ENCODE measurements at places on chromosomes 12 and 14.
A peak's percentile ranks its signal among the peaks of the same experiment; 100 is the strongest.

DNA sequence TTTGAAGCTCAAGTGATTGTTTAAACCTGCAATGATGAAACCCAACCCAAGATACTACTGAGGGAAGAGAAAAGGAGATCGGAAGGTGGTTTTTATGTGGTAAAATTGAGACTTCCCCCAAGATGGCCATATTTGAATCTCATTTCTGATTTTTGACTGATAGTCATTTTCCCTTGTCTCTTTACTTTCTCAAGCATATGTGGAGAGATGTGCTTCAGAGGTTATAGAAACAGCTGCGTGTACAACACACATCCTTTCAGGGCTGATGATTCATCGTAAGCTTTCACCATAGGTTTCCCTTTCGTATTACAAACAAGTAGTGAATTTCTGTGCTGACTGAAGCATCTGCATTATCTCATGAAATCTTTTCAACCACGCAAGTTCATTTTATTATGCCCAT lies 276.2 kb downstream of the EMP1 start:
- peak; percentile 1 for DNase-seq

DNA sequence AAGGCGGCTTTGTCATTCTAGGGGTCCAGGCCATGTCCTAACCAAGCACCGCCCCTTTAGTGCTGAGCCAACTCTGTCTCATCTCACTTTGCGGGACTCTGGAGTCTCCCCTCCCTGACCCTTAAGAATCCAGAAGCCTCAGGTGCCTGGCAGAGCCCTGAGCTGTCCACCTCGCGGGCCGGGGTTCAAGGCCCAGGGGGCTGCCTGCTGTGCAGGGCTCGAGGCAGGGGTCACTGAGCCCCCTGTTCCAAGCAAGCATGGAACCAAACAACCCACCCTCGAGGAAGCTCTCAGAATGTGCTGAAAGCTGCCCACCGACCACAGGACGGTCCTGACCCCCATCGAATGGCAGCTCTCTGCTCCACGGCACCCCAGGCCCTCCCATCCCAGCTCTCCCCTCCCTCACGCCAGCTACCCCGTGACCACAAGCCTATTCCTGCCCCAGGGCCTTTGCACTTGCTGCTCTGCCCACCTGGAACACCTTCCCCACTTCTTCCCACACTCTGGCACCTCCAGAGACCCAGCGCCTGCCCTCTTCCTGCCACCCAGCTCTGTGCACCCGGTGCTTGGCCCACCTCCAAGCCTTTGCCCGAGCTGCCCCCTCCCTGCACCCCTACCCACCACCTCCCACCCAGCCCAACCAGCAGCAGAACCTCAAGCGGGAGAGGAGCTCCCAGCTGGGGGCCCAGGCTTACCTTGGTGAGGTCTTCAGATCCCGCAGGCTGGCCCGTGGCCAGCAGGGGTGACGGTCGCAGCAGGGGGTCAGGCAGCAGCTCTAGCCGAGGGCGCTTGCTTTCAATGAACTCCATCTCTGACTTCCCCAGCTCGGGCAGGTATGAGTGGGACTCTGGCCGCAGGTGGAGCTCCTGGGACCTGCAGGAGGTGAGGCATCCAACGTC lies 84.3 kb downstream of the NCOR2 start:
- DNase-seq = no peak

- no peak for DNase-seq
These were observed 52.0 kb downstream of the TMEM132C start for GRCh38 chr12:128318946-128319345.

DNA sequence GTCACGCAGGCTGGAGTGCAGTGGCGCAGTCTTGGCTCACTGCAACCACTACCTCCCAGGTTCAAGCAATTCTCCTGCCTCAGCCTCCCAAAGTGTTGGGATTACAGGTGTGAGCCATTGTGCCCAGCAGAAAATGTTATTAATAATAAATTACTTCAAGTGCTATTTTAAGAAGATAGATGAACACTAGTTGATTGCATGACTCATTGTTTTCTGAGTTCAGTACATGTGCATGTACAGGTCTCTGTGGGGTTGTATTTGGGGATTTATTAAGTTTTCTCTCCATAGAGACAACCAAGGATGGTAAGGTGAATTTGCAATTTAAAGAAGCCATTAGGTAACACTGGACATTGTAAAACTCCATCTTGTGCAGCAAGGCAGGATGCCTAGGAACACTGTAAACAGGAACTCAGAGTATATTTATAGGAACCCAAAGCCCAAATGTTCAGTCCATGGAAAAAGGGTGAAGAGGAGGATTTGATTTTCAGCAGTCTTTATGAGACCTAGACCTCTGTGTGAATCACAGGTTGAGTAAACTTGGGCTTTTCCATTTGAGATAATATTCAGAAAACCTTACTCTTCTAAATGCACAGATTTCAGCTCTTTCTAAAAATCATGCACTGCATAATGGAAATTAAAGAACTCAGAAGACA lies 49.3 kb upstream of the TMPO start:
- no peak for DNase-seq

- peak; percentile 18 for DNase-seq
These were observed 979.4 kb downstream of the GALC start for GRCh38 chr14:87013583-87013982.

- no peak for DNase-seq
These were observed 2.2 kb upstream of the PTGDR start for GRCh38 chr14:52265253-52265652.

DNA sequence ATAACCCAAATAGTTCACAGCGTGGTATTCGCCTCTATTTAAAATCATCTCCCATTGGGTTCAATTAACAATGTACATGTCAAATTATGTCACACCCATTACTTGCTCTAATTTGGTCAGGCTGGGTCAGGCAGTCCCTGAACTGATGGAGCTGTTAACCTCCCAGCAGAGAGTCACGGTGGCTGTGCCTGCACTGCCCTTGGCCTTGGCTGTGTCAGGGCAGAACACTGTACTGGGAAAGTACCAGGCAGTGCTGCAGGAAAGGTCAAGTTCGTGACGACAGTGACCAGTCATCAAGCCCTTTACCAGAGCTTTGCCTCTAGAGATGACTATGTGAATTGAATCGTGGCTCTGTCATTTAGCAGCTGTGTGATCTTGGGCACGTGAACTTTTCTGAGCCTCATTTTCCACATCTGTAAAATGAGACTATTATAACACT lies 100.0 kb downstream of the ARF6 start:
- DNase-seq = no peak
